ENCODE measurements at places on chromosomes 7 and 10.
A peak's percentile ranks its signal among the peaks of the same experiment; 100 is the strongest.

DNA sequence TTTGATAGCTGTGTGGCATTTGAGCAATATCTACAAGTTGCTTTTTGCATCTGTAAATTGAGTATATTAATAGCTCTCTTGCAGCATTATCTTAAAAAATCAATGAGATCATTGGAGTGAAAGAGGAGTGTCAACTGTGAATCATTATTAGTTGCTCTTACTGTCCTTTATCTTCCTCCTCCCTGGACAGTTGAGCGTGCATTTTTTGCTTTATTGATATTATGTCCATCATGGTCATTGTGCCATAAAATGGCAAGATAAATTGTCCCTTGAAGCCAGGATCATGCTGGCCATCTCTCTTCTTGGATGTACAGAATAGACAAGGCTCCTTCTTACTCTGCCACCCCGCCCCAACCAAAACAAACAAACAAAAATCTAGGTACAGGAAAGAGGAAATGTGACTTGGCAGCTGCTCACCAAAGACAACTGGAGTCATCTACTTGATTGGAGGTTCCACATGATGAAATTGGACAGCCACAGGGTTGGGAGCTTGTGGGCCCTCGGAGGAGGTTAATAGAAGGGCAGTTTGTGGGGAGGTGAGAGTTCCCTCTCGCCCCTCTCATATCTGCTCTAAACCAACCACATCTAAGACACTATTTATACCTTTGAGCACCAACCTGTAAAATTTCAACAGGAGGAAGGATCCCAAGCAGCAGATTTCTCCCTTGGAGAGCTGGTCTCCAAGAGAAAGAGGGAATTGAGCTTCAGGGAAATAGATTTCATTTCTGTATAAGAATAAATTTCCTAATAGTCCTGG is 252.7 kb downstream of the SKIDA1 start:
- DNase-seq = no peak

DNA sequence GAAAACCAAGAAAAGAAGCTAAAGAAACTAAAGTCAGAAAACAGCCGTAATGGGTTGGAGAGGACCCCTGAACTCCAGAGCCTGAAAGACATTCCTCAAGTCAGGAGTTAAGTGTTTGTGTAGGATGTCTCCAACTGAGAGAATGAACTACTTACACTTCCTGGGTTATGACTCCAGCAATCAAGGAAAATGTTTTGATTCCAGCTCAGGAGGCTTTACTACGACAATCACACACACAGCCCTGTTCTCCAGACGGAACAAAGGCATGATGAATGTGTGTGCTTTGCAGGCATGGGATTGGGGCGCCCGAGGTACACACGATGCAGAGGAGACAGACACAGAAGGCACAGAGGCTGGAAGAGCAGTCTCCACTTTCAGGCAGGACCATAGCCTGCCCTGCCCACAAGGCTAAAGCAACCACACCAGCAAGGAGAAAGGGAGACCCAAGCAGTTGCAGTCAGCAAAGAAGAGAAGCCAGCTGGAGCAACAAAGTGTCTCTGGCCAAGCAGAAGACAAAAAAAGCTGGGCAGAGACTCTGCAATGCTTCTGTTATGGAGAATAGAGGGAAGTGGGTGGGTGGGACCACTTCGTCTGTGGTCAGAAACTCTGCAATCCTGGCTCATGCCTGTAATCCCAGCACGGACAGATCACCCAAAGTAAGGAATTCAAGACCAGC is 89.1 kb downstream of the GRB10 start:
- no peak for DNase-seq

DNA sequence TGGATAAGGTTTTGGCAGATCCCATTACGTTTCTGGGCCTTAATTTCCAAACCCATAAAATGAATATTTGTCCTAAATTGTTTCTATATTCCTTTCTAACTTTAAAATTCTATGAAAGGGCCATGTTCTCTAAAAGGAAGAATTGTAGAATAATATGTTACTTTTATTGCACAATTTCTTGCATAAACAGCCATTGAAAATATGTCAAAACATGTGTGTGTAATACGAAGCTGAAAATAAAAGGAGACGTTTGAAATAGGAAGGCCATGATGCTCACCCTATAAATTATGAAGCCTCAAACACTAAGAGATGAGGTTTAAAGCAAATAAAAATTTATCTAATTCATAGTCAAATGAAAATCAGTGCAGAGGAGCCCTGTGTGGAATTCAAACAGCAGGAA is 145.0 kb upstream of the LRRTM3 start:
- no peak for DNase-seq

- no peak for DNase-seq
Measured at GRCh38 chr10:50613150-50613549, 10.6 kb downstream of the SGMS1 start.

- DNase-seq = no peak
Measured at GRCh38 chr10:103915796-103916195, 2.2 kb downstream of the STN1 start.

DNA sequence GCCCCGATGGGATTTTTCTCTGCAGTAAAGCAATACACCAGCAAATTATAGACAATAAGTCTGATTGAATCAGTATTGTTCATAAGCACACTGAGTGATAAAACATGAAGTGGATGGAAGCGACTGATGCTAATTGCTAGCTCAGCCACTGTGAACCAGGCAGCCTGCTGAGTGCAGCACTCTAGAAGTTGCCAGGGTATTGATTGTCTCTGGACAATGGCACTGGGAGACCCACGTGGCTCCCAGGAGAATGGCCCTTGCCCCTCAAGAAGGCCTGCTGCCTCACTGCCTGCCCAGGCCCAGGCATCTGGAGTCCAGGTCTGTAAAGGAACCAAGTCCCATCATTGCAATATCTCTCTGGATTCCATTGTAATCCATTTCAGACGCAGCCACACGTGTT is 80.4 kb upstream of the TCERG1L start:
- DNase-seq = no peak

- no peak for DNase-seq
Measured at GRCh38 chr10:114703377-114704107, 45.5 kb upstream of the ABLIM1 start.

DNA sequence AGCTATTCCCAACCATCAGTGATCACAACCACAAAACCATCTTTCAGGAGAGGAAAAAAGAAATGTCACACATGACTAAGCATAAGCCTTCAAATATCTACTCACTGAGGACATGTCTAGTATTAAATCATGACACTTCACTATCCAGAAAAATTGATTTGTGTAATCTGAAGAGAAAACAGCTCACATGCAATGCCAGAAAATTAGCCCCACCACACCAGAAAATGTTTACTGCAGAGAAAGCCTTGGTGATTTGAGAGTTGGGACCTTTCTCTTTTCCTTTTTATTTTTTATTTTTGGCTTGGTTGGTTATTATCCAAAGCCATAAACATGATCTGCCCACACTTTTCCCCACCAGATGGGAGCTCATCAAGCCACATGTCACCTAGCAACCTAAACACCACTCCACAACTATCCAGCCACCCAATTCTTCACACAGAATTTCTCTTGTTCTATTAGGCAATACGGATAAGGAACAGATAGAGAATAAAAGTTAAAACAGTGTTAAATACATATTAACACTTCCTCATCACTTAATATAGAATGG is 3.1 kb downstream of the PARD3 start:
- DNase-seq = no peak

DNA sequence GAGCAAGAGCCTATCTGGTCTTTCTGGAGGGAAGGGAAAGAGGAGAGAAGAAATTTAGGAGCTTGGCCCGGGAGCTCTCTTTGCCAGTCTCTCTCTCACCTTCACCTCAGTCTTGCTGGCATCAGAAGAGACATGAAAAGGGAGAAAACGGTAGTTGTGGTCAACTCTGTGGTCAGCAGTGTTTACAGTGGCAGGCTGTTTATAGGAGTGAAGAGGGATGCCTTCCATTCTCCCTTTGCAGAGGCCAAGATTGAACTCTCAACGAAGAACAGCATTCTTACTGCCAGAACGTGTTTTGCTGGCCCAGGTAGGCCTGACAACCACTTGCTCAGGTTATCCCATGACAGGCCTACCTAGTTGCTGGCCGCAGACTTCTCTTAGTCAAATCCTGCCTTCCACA is 133.3 kb downstream of the CCDC3 start:
- DNase-seq = no peak

- DNase-seq = no peak
Measured at GRCh38 chr10:115956225-115957011, 316.6 kb downstream of the GFRA1 start.

DNA sequence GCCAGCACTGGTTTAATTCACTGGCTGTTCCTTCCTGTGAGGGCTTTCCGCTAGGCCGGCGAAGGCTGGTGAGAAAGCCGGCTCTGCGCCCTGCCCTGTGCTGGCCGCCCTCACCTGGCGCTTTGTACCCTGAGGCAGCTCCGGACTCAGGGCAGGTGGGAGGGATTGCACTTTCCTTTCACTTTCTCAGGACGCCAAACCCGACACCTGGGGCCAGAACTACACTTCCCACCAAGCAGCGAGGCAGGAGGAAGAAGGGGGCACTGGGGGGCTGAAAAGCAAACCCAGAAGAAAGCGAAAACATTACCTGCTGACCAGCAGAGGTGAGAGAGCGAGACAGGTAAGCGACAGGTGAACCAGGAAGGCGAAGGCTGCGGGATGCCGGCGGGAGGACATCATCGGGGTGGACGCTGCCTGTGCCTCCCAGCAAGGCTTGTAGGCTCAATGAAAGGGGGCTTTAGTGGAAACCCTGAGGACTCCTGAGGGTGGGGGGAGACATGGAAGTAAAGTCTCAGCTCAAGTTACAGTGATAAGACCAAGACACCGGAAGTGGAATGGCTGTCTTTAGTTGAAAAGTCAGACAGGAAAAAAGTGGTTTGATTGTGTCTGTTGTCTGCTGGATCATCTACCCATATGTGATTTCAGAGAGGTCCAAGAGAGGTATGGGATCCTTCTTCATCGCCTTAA is at the start of gene RAB19:
RAB19 (plus strand) TSS at position 181 of the 687 bp plus-strand sequence. CDS start 3,589 bp downstream, outside the sequence.
- peak; percentile 33 for DNase-seq

DNA sequence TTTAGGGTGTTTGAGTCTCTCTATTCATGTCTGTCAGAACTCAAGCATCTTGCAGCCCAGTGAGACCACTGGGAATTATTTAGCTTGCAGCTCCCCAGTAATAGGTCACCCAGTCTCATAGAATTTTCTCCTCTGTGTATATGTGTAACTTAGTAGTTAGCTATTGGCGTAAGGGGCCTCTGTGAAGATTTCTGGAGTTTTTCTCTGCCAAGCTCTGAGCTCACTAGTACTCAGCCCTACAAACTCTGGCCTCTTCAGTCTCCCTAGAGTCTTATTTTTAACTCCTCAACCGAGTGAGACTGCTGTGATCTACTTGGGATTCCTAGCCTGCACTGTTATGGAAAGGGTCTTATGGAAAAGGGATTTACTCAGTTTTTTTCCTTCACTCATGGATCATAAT is 90.2 kb downstream of the PPP1R9A start:
- DNase-seq = no peak

DNA sequence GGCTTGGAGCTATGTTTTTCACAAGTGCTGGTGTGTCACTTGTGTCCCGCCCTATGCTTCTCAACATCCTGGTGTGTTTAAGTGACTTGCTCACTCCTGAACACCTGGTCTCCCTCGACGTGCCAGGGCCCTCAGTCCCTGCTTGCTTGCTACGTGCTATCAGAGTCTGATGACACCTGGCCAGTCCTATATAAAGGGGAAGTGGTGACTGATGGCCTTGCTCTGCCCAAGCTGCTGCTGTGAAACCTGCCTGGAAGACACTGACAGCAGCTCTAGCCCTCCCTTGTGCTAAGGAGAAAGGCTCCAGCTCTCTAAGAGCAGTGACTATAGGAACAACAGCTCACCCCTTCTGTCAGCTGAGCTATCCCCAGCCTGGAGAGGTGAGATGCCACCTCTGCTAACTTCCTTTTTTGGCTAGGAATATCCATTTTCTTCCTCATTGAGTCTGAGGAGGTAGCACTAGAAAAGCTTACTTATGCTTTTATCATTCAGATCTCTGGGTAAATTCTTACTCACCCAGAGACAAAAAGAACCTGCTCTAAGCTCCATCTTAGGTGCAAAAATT is 77.2 kb upstream of the PLXNA4 start:
- no peak for DNase-seq
